ENCODE measurements at places on chromosomes 1 and 21.

GRCh38 chr1:223525546-223525945 lies 132.3 kb downstream of the CCDC185 start:
- DNase-seq: no peak

GRCh38 chr1:52834798-52835197 lies 7.8 kb upstream of the ZYG11A start:
- DNase-seq: no peak

GRCh38 chr1:185439727-185440415 lies 122.8 kb upstream of the IVNS1ABP start:
- DNase-seq: peak; percentile 51

DNA sequence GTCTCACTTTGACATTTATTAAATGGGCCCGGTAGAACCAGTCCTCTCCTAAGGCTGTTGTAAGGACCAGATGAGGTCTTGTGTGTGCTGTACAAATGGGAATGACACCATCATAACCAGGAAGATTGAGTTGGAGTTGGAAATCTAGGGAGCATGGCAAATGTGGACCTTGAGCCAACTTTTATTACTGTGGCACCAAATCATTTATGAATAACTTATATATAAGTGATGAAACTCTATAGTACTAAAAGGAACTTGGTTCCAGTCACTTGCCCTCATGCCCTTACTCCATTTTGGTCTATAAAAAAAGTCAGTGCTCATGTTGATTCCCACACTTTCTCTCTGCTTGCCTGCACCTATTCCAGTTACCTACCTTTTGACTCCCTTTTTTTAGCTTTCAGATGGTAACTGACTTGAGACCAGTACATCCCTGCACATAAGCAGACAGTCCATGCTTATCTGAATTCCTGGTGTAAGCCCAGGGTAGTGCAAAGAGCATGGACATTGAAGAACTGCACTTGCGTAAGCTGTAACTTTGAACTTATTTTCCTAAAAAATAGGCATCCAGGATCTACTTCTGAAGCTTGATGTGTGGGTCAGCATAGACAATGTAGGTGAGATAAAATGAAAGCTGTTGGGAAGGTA lies 210.6 kb downstream of the PBX1 start:
- no peak for DNase-seq

DNA sequence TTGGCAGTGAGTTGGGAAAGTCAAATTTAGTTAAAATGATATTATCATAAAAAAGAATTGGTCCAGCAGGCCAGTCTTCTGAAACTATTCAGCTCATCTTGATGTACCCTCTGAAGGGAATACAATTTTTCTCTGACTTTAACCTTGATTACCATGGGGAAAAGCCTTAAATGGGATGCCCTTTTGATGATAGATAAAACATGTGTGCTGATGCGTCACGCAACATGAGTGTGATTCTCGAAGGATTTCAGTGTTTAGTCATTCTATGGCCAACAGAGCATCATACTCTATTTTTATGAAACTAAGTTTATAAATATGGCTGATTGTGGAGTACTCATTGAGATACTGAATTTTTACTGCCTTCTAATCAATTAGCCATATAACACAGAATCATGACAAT lies 171.5 kb downstream of the ZNF281 start:
- no peak for DNase-seq

Data from B cell (primary cell).